ENCODE measurements at places on chromosomes 4 and X. TPM values are rescaled to one million over a fixed set of nuclear protein-coding genes. Genes with fewer than 3 reads are reported as not detected.

Gene FAM47A
- not detected for polyA plus RNA-seq

Gene CTAG1B
- not detected for polyA plus RNA-seq

Gene CDKL2
- 0.58 TPM for polyA plus RNA-seq

Gene BBS7
- 24.3 TPM for polyA plus RNA-seq

Gene GUCY1A1
- 0.03 TPM for polyA plus RNA-seq

All from SK-N-SH (cell line).